Temporal lobe (tissue), 4 donors: ENCODE measurements at places on chromosomes 6 and 20. TPM values are rescaled to one million over a fixed set of nuclear protein-coding genes. Genes with fewer than 3 reads are reported as not detected.

CYP24A1 gene
- total RNA-seq, result not detected

TXLNB gene
- 0.25 TPM for total RNA-seq

LHFPL5 gene
- total RNA-seq, result 0.98 TPM

MTFR2 gene
- 0.25 TPM for total RNA-seq

ZSWIM3 gene
- total RNA-seq, result 8.6 TPM

RFX6 gene
- not detected for total RNA-seq

RBM24 gene
- total RNA-seq, result 26.1 TPM

MOXD1 gene
- 30.5 TPM for total RNA-seq

ZNF292 gene
- 109 TPM for total RNA-seq

WFDC5 gene
- not detected for total RNA-seq

GINS1 gene
- total RNA-seq, result 6.4 TPM

STK4 gene
- total RNA-seq, result 27.0 TPM

CCND3 gene
- total RNA-seq, result 13.0 TPM

BMP5 gene
- total RNA-seq, result 2.7 TPM

ACOT8 gene
- 23.1 TPM for total RNA-seq
